ENCODE measurements at places on chromosomes 5 and 9.

DNA sequence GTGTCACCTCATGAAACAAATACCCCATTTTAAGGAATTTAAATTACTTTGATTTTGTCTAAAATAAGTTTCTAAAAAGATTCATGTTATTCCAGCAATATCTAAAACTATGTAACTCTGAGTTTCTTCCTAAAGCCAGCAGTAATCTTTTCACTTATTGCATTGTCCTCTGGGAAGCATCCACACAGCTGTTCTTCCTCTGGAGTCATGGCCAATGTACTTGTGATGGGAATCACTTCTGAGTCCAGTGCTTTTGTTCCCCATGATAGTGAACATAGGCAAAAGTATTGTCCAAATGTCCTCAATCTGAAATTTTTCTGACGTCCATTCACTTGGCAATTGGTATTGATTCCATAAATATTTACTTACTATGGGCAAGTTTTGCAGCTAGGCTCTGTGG, 125.0 kb downstream of the STARD4 start:
- DNase-seq: no peak

DNA sequence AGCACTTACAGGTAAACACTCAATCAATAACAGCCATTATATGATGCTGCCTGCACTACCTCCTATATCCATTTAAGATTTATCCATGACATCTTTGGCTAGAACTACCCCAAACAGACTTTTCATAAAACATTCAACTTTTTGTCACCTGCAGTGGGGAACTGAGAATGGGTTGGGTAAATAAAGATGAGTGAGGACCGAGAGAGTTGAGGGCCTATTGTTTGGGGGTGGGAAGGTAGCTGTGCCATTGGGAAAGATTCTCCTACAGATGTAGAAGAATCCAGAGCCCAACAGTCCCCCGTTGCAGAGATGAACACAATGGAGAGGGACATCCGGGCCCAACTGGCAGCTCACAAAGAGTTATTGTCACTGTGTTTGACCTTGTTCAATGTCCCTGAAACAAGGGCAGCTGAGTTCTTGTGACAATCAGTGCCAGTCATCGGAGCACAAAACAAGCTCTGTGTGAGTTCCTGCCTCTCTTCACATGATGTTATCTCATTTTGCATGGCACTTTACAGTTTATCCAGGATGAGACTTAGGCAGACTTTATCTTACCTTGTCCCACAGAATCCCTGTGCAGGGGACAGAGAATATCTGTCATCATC, 11.5 kb upstream of the SLC31A2 start:
- DNase-seq: no peak

DNA sequence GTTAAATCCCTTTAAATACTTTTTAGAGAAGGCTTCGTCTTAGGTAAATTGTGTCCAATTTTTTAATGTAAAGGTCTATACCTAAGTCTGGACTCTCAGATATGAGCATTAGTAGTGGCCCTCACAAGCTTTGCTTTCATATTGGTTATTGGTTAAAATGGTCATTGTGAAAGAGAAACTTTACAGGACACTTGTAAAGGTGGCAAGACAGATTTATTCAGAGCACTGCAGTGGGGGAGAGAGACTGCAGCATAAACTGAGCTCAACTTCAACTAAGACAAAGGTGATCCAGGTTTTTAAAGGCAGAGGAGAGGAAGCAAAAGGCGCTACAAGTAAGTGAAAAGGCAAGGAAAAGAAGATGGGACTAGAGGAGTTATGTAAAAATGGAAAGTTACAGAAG, 157.7 kb downstream of the PARP8 start:
- DNase-seq: no peak

DNA sequence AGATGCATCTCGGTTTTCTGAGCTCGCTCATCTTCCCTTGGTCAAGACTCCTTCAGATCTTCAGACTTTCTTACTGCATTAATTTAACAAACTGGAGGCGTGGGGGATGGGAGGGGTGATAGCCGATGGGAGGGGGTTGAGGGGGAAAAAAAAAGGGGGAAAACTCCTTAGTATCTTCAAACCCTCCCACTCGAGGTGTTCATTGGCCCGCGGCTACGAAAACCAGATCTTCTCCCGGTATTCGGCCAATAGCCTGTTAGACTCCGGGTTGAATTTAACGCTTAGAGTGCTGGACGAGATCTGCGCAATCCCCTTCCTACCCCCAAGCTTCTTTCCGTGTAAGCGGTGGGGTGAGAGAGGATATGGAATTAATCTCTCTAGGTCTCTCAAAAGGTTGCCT, 689 bp upstream of the GLRA1 start:
- no peak for DNase-seq

- no peak for DNase-seq
Observed at GRCh38 chr9:76580820-76581219, 121.8 kb downstream of the GCNT1 start.

DNA sequence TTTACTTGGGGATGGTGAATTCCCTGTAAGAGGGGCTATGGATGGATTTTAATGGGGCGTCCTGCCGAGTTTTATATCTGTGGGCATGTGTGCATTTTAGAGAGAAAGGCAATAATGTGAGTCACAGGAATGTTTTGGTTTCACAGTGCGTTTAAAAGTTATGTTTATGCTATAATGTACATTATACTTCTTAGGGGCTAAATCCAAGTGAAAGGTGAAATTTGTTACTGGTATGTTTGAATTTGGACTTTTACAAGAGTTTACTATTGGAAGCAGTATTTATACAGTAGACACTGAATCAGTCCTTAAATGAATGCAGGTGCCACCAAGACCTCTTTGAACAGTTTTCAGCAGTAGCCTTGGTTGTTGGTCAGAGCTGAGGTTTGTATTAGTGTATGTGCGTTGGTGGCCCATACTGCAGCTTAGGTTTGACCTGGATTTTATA, 5.6 kb downstream of the JMY start:
- DNase-seq: no peak

- no peak for DNase-seq
Observed at GRCh38 chr5:56358046-56358445, 124.9 kb upstream of the ANKRD55 start.

- DNase-seq: no peak
Observed at GRCh38 chr9:124309667-124310084, 51.9 kb downstream of the NEK6 start.

DNA sequence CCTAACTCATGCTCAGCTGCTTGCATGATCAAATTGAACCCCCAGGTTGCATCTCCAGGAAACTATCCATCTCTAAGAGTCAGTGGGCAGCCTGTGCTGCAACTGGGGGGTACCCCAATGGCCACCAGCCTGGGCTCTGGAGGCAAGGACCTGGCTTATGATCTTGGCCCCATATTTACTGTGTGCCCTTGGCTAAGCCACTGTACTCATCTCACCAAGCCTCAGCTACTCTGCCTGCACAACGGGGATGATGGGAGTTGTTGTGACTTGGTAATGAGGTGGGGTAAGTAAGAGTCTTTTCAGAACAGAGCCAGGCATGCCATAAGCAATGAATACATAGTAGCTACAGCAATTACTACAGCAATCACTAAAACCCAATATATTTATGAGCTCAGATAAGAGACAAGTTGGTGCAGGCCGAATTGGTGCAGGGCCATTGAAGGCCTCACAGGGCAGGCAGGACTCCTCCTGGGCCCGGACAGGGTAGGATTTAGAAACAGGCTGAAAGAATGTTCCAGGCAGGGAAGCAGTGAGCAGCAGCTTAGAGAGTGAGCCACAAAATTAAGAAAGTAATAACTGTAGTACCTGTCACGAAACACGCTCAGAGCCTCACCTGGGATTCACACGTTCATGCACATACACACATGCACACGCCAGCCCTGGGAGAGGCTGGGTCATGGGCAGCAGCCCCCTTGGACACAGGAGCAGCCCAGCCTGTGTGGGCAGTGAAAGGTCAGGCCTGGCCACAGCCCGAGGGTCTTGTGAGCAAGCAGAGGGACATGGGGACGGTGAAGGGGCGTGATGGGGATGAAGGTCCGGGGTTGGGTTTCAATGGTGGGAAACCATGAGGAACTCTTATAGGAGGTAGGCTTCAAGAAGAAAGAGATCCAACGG, 74.1 kb downstream of the PAX5 start:
- DNase-seq: no peak

DNA sequence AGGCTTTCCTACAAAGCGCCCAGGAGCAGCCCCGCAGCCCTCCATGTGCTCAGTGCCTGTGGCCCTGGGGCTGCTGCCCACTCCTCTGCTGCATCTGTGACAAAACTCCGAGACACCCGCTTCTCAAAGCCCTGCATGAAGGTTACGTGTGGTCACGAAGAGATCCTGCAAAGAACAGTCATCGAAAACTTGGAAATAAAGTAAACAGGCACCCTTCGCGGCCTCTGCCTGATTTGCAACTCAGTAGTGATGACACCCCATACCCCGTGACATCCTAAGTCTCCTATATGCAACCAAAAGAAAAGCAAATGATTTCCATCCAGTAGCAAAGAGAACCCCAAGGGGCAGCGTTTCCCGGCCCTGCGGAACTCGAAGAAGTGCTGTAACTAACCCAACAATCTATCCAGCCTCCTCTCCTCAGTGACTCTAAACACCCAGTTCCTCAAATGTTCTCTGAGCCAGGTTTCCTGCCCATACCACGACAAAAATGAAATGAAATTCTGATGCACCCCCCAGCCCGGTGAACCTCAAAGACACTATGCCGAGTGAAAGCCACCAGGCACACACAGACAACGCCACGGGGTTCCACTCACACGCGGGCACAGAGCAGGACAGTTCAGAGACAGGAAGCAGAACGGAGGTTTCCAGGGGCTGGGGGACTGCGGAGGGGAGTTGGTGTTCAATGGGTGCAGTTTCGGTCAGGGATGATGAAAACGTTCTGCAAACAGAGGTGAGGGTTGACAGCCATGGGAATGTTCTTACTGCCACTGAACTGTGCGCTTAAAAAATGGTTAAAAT, 19.0 kb downstream of the NACC2 start:
- no peak for DNase-seq

DNA sequence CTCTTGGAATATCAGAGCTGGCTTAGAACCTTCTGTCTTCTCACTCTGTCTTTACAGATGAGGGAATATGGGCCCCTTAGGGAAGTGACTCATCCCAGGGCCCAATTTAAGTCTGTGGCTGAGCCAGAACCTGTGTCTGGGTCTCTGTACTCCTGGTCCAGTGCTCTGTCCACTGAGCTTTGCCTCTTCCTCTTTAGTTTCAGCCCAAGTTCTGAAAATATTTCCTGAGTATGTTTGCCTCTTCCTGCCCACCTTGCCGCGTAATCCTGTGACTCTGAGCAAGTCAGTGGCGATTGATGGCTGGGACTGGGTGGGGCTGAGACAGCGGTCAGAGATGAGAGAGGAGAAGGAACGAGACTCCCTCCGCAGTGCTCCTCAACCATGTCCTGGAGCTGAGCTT, 7.8 kb downstream of the IER5L start:
- DNase-seq: no peak

DNA sequence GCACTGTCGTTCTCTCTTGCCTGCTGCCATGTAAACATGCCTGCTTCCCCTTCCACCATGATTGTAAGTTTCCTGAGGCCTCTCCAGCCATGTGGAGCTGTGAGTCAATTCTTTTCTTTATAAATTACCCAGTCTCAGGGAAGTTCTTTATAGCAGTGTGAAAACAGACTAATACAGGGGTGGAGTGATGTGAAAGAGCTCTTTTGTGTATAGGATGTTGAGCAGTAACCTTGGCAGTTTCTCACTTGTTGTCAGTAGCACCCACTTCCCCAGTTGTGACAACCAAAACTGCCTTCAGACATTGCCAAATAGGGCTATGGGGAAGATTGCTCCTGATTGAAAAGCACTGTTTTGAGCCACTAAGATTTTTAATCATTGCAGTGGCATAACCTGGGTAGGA, 552.2 kb upstream of the ZNF462 start:
- DNase-seq: no peak

- DNase-seq: no peak
Observed at GRCh38 chr9:94627287-94627686, 12.0 kb downstream of the FBP1 start.

- no peak for DNase-seq
Observed at GRCh38 chr9:26677965-26678706, 214.5 kb downstream of the CAAP1 start.

DNA sequence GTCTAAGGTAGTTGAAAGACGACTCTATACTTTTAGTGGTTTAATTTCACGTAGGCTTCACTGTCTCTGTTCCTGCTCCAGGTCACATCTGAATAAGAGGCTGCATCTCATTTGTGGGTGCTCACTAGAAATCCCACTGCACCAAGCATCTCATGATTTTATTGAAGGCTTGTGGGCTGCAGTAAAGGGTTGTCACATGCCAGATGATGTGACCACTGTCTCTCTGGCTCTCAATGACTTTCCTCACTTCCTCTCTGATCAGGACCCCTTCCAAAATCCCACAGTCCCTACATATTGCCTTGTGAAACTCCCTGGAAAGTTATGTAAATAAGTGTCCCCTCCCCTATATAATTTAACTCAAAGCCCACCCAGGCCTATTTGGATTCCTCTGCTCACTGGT, 8.9 kb upstream of the ZCCHC10 start:
- no peak for DNase-seq

DNA sequence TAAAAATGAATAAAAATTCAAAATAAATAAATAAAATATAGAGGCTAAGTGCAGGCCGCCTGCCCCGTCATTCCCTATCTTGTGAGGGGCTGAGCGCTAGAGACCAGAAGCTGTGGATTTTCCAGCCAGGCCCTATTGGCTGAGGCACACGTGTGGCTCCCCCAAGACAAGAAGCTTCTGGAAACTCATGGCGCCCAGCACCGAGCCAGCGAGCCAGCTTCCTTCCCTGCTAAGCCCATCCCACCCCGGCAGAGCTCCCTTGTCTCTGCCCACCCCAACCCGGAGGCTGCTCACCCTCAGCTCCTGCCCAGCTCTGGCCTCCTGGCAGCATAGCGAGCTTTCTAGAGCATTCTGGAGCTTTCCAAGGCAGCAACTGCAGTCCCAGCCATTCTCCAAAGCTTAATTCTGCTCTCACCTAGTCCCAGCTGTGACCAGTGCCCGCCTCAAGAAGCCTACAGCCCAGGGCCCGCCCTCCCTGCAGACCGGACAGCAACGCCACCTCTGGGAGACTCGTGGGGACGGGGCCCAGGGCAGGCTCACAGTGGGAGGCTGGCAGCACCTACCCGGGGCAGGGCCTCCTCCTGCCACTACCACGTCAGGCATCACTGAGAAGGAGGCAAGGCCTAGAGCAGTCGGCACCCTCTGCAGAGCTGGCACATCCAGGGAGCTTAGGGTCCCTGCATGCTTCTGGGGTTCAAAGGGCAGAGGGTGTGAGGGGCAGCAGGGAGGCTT, 23.2 kb upstream of the TMEM250 start:
- DNase-seq: no peak
